ENCODE measurements at places on chromosomes 16 and 17. TPM values are rescaled to one million over a fixed set of nuclear protein-coding genes. Genes with fewer than 3 reads are reported as not detected.
A peak's percentile ranks its signal among the peaks of the same experiment; 100 is the strongest.

GRCh38 chr16:87582216-87582965 is 19.9 kb upstream of the JPH3 start:
- H3K27me3 ChIP-seq: no peaks in the 10 kb centered on the region
- H3K4me3 ChIP-seq: peak overlapping the region; percentile 13
- peak overlapping the region; percentile 96 for H3K27ac ChIP-seq
- H3K4me1 ChIP-seq: peaks cover 17% of the 10 kb centered on the region
- peak; percentile 57 for DNase-seq

GRCh38 chr17:28407130-28407973 is 1.3 kb upstream of the SLC46A1 start:
- H3K27ac ChIP-seq: no peak overlapping the region
- no peak for DNase-seq
- no peaks in the 10 kb centered on the region for H3K27me3 ChIP-seq
- peaks cover 21% of the 10 kb centered on the region for H3K4me1 ChIP-seq
- H3K4me3 ChIP-seq: no peak overlapping the region
- H3K36me3 ChIP-seq: no peaks in the 10 kb centered on the region

- H3K4me1 ChIP-seq: peaks cover 34% of the 10 kb centered on the region
- no peaks in the 10 kb centered on the region for H3K27me3 ChIP-seq
- peak overlapping the region; percentile 70 for H3K4me3 ChIP-seq
- no peaks in the 10 kb centered on the region for H3K36me3 ChIP-seq
These were observed 534 bp downstream of the GPATCH8 start for GRCh38 chr17:44502598-44503146.

DNA sequence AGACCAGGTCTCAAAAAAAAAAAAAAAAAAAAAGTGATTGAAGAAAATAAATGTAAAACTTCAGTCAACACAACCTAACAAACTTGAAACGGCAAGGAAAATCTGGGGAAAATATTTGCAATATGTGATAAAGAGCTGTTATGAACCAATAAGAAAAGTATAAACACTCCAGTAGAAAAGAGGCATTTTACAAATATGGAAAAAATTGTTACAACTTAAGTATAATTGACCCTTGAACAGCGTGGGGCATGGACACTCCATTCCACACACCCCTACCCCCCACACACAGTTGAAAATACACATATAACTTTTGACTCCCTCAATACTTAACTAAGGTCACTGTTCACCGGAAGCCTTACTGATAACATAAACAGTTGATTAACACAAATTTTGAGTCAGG is 20.7 kb downstream of the MFSD11 start:
- no peak for DNase-seq
- H3K27ac ChIP-seq: no peak overlapping the region
- no peaks in the 10 kb centered on the region for H3K4me1 ChIP-seq
- H3K27me3 ChIP-seq: no peaks in the 10 kb centered on the region
- H3K4me3 ChIP-seq: no peak overlapping the region

DNA sequence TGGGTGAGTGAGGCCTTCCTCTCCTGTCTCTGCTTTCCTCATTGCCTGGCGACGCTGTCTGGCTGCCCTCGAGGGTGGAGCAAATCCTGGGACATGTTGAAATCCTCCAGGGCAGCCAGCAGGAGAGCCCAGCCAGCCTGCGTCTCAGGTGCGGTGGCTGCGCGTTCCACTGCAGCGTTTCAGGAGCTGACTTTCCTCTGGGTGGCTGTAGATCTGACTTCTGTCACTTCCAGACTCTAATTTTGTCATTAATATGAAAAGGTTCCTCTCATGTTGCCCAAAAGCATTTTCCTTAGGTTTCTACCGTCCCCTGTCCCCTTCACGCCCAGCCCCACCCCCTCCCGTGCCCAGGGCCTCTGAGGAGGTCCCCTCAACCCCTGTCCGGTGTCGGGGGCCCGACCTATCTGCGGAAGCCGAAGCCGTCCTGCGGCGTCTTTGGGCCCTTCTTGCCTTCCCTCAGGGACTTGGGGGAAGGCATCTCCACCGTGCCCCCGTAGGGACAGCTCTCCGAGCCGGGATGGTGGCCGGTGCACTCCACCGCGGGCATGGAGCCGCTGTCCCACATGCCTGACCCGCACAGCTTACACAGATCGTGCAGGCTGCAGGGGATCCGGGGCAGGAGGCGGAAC is 95.1 kb downstream of the TBC1D16 start:
- no peak for DNase-seq
- H3K36me3 ChIP-seq: peaks cover 8% of the 10 kb centered on the region
- H3K27ac ChIP-seq: no peak overlapping the region
- H3K4me3 ChIP-seq: no peak overlapping the region
- no peaks in the 10 kb centered on the region for H3K27me3 ChIP-seq
- peaks cover 48% of the 10 kb centered on the region for H3K4me1 ChIP-seq

GRCh38 chr17:75814021-75814395 is 29.4 kb downstream of the UNK start:
- no peaks in the 10 kb centered on the region for H3K36me3 ChIP-seq
- H3K4me1 ChIP-seq: no peaks in the 10 kb centered on the region
- no peak overlapping the region for H3K27ac ChIP-seq

DNA sequence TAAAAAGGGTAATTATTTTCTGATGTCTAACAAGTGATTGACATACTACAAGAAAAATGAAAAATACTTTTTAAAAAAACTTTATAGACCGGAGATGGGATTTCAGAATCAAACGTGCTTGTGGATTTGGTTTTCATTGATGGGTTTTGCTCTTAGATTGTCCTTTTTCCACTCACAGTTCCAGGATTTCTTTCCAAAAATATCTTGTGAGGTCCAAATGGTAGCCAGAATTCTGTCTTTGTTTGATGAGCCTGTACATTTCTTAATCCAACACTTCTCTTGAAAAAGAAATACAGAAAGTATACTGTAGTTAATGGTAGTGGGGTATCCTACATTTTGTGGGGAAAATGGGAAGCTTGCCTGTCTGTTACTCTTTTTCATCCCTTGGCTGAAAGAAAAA is 329.3 kb downstream of the KCNJ2 start:
- DNase-seq: no peak
- no peak overlapping the region for H3K27ac ChIP-seq
- H3K4me3 ChIP-seq: no peak overlapping the region
- no peaks in the 10 kb centered on the region for H3K4me1 ChIP-seq
- no peaks in the 10 kb centered on the region for H3K27me3 ChIP-seq

DNA sequence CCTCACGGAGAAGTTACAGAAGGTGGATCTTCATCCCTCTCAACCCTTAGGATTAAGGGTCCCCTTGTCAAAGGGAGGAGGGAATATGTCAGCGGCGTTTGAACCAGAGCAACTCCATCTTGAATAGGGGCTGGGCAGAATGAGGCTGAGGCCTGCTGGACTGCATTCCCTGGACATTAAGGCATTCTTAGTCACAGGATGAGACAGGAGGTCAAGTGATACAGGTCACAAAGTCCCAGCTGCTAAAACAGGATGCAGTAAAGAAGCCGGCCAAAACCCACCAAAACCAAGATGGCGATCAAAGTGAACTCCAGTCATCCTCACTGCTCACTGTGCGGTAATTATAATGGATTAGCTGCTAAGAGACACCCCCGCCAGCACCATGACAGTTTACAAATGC is 36.7 kb downstream of the RBFOX3 start:
- DNase-seq: no peak
- H3K27me3 ChIP-seq: peaks cover 9% of the 10 kb centered on the region
- H3K4me1 ChIP-seq: no peaks in the 10 kb centered on the region

DNA sequence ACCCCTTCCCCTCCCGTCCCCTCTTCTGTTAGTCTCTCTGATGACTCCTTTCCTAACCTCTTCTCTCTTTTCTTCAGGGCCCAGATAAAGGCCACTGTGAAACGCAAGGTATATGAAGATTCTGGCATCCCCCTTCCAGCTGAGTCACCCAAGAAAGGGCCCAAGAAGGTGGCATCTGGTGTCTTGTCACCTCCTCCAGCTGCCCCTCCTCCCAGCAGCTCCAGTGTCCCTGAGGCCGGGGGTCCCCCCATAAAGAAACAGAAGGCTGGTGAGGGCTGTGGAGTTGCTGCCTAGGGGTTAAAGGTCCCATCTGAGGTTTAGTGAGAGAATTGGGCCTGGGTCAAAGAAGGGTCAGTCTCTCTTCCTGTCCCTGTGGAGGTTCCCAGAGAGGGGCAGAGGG is 4.0 kb downstream of the RNASEK start:
- no peak for DNase-seq
- peaks cover 74% of the 10 kb centered on the region for H3K4me1 ChIP-seq
- H3K36me3 ChIP-seq: no peaks in the 10 kb centered on the region
- H3K27ac ChIP-seq: peak overlapping the region; percentile 98

DNA sequence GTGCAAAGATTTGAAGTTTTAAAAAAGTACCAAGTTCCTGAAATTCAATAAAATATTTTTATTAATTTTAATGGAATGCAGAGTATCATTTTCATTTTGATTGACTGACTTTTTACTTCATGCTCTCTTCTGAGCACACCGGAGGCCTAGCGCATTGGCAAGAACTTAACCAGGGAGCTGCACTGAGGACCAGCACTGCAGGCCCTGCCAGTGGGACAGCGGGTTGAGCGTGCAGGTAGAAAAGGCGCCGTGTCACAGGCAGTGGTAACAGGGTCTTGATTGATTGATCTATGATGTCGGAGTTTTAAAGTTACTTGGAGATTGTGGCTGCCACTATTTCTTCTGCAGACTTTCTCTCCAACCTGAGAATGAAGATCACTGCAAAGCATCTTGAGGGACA is 43.7 kb downstream of the WDR45B start:
- H3K36me3 ChIP-seq: peaks cover 19% of the 10 kb centered on the region
- no peaks in the 10 kb centered on the region for H3K27me3 ChIP-seq
- DNase-seq: no peak
- no peak overlapping the region for H3K4me3 ChIP-seq

GRCh38 chr16:35733278-35733965 is 2274.0 kb downstream of the TP53TG3F start:
- no peaks in the 10 kb centered on the region for H3K27me3 ChIP-seq
- no peak overlapping the region for H3K27ac ChIP-seq
- H3K4me3 ChIP-seq: no peak overlapping the region
- no peaks in the 10 kb centered on the region for H3K36me3 ChIP-seq
- DNase-seq: no peak

- H3K36me3 ChIP-seq: no peaks in the 10 kb centered on the region
- DNase-seq: peak; percentile 60
- H3K4me1 ChIP-seq: no peaks in the 10 kb centered on the region
- no peaks in the 10 kb centered on the region for H3K27me3 ChIP-seq
- H3K27ac ChIP-seq: peak overlapping the region; percentile 60
These were observed 63.3 kb upstream of the MTMR4 start for GRCh38 chr17:58577696-58578095.

DNA sequence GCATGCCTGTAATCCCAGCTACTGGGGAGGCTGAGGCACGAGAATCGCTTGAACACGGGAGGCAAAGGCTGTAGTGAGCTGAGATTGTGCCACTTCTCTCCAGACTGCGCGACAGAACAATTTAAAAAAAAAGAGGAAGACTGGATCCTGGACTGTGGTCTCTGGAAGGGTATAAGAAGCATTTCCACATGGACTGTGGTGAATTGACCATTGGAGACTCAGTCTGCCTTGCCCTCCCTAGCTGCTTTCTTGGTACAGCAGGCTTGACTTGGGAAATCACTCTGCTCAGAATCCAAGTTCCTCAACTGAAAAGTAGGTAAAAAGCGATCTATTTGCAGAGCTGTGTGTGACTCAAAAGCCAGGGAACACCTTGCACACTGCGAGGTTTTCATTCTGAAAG is 1.0 kb upstream of the MGRN1 start:
- no peak overlapping the region for H3K4me3 ChIP-seq
- no peaks in the 10 kb centered on the region for H3K36me3 ChIP-seq
- no peak for DNase-seq
- no peaks in the 10 kb centered on the region for H3K27me3 ChIP-seq
- peaks cover 33% of the 10 kb centered on the region for H3K4me1 ChIP-seq

- H3K4me1 ChIP-seq: peaks cover 45% of the 10 kb centered on the region
- peak overlapping the region; percentile 74 for H3K27ac ChIP-seq
- H3K4me3 ChIP-seq: no peak overlapping the region
- no peaks in the 10 kb centered on the region for H3K27me3 ChIP-seq
- H3K36me3 ChIP-seq: no peaks in the 10 kb centered on the region
These were observed 11.1 kb downstream of the TNS4 start for GRCh38 chr17:40490289-40490853.

DNA sequence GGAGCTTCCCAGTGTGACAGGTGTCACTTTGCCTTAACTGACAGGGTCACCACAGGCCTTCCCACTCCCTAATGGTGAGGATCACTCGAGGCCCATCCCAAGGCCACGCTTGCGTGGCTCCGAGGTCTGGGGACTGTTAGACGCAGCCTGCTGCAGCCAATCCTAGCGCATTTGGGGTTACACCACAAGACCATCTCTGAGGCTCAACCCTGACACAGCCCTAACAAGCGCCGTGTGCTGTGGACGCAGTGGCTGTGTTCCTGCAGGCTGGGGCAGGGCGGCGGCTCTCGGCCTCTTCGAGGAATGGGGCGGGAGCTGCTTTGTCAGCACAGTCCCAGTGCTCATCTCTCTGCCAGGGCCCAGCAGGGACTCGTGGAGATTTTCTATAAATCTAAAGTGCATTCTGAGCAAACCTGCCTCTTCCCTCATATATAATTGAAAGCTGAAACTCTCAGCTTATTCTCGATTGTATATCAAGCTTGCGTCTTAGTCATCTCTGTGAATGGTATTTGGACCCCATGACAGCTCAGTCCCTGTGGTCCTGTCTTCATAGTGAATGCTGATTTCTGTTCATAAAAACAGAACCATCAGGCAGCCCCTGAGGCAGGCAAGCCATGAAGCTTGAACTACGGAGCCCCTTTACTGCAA is 65.8 kb upstream of the CHMP6 start:
- H3K4me3 ChIP-seq: no peak overlapping the region
- no peak for DNase-seq
- no peaks in the 10 kb centered on the region for H3K4me1 ChIP-seq
- H3K36me3 ChIP-seq: peaks cover 9% of the 10 kb centered on the region

GRCh38 chr16:70579248-70579647 is 55.6 kb downstream of the SF3B3 start:
- peak overlapping the region; percentile 54 for H3K4me3 ChIP-seq
- peaks cover 31% of the 10 kb centered on the region for H3K4me1 ChIP-seq
- no peaks in the 10 kb centered on the region for H3K36me3 ChIP-seq
- no peak for DNase-seq
- H3K27ac ChIP-seq: peak overlapping the region; percentile 77

- no peak for DNase-seq
- no peak overlapping the region for H3K4me3 ChIP-seq
- no peaks in the 10 kb centered on the region for H3K4me1 ChIP-seq
- no peak overlapping the region for H3K27ac ChIP-seq
- no peaks in the 10 kb centered on the region for H3K36me3 ChIP-seq
- no peaks in the 10 kb centered on the region for H3K27me3 ChIP-seq
These were observed 130.6 kb upstream of the DNAH9 start for GRCh38 chr17:11467639-11468038.

DNA sequence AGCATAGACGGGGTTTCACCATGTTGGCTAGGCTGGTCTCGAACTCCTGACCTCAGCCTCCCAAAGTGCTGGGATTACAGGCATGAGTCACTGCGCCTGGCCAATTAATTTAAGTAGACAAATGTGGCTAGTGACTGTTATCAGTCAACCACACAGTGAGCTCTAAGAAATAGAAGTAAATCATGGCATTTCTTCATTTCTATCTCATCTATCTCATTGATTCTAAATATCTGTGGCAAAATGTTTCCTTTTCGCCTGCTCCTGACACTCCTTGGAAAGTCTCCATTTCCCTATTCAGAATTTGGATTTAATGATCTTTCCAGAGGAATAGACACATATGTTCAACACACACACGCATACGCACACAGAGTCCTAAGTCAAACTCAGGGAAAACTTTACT is 81.3 kb downstream of the HIC1 start:
- no peak for DNase-seq
- no peak overlapping the region for H3K27ac ChIP-seq
- H3K4me3 ChIP-seq: no peak overlapping the region
- no peaks in the 10 kb centered on the region for H3K4me1 ChIP-seq

C17orf100 gene
- total RNA-seq: 3.9 TPM

TBC1D16 gene
- total RNA-seq: 48.3 TPM

TMEM98 gene
- 198 TPM for total RNA-seq

KRT31 gene
- not detected for total RNA-seq

SLC47A1 gene
- 11.1 TPM for total RNA-seq
